ENCODE measurements at places on chromosomes 4 and X.

DNA sequence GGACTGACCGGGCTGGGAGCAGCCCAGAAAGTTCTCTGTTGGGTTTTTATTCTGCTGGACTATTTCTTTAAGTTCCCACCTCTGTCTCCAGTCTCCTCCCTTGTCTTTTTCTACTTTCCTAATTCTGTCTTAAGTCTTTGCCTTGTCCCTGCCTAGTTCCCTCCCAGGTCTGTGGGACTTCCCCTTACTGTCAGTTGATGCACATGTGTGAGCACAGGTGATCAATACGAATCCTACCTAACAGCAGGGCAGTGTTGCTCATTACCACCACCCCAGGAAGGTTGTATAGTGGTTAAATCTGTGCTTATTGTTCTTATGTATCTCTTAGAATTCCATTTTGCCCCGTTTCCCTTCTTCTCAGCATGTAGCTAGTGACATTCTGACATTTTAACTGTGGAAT, 62.1 kb downstream of the GALNTL6 start:
- DNase-seq = no peak

GRCh38 chr4:174193438-174194374, 89.8 kb downstream of the FBXO8 start:
- no peak for DNase-seq

DNA sequence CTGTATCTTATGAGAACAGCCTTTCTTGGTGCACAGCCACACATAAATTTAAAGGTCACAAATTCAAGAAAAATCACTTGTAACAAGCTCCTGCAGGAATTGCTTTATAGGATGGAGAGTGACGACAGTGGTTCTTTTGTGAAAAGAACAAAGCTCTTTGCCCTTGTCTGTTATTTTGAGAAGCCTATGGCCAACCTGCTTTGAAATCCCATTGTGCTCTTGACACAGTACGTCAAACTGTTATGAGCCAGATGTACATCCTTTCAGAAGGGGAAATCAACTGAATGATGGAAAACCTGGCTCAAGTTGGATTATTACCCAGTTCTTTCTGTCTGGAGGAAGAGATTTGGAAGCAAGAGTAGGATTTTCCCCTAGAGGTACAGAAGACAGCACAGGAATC, 1454.2 kb downstream of the ARAP2 start:
- DNase-seq = no peak

- no peak for DNase-seq
These were observed 28.8 kb upstream of the TRPC3 start for GRCh38 chr4:121980643-121981042.

- DNase-seq = no peak
These were observed 314.3 kb upstream of the CLNK start for GRCh38 chr4:10998846-10999245.

GRCh38 chr4:147689067-147689466, 5.1 kb upstream of the PRMT9 start:
- DNase-seq = no peak

DNA sequence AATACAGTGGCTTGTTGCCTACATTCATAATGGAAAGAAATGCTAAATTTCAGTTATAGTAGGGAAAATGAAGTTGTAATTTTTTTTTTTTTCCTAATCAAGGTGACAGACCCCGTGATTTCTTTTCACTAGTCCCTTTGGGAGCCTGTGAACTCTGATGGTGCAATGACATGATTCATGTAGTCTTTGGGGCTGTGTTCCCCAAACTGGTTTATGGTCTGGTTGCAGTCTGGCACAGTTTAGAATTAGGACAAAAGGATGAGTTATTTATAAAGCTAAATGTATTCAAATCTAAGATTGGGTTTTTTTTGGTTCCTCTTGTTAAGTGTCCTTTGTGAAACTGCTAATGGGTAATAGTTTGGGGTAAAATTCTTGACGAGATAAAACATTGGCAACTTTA, 66.0 kb downstream of the REPS2 start:
- DNase-seq = no peak

GRCh38 chrX:16488959-16489358, 161.0 kb upstream of the S100G start:
- no peak for DNase-seq

DNA sequence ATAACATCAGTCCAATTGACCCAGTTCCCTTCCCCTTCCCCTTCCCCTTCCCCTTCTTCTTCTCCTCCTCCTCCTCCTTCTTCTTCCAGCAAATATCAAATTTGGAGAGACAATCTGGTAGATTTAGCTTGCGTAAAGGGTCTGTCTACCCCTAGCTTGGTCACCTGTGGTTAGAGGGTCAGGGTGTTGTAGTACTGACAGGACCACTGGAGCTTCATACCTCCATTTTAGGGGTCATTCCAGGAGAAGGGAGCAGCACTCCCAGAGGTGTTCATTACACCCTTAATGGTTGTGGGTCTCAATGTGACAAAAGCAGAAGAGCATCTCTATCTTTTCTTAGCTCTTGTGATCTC, 3.7 kb upstream of the FGB start:
- DNase-seq = no peak

DNA sequence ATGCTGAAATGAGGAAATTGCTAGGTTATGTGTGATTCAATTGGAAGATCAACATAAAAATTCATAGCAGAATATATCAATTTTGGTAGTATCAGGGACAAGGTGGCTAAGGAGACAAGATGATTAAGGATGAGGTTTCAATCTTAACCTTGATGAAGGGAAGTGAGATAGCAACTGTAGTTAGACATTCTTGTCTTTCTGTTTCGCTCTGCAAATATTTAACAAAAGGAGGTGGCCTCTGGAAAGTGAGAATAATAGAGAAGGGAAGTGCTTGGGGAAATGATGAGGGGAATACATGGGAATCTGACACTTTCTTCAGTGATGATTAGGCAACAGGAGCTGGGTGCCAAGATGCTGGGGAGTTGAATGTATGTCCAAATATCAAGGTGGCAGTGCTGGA, 337.1 kb upstream of the PUDP start:
- DNase-seq = no peak

- no peak for DNase-seq
These were observed 565.8 kb downstream of the GRXCR1 start for GRCh38 chr4:43458293-43458692.

DNA sequence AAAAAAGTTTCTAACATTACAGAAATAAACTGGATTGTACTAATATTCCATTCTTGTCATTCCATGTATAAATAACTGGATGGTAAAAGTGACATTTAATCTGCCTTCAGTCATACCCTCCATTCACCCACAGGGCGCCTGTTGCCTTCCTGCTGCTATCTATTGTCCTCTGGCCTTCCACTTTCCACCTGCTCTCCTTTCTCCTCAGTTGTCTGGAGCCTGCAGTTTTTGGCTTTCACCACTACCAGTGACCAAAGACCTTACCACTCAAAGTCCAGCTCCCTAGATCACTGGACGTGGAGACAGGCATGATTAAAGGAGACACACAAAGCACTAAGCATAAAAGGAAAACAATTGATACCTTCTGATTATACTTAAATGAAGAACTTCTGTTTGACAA, 46.2 kb upstream of the NHS start:
- DNase-seq = no peak

DNA sequence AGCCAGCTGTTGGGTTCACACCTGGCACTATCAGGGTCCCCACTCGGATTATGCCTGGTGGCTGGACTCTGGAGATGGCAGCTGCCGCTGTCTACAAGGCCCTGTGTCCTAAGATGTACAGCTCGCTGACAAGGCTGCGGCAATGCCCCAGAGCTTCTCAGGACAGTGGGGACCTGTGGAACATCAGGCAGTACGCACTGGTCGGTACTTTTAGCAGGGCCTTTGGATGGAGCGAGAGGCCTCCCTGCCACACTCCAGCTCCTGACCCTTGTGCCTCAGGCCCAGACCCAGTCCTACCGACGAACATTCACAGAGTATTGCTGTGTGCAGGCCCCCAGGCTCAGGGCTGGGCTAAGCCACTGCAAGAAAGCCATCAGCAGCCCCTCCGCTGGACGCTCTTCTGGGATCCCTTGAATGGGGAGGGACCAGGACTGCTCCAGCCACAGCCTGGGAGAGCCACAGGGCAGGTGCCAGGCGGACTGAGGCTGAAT, 45.7 kb upstream of the HMX1 start:
- no peak for DNase-seq

- DNase-seq = no peak
These were observed 146.8 kb upstream of the RBPJ start for GRCh38 chr4:26174027-26174426.

DNA sequence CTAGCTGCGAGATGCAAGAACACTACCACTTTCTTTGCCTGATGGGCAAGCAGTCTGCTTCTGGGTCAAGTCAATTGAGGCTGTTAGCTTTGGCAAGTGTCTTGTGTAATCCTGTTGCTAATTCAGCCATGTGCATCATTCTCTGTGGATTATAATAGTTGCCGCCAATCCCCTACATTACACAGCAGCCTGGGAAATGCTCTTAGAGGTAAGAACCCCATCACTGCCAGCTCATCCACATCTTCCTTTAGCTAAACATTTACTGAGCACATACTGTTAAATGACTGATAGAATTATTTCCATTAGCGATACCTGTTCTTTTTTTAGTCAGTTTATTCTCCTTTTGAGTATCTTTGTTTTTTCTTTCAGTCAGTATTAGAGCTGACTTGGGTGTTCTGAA, 116.2 kb downstream of the CBR4 start:
- no peak for DNase-seq

GRCh38 chr4:169438057-169438480, 167.3 kb upstream of the SH3RF1 start:
- DNase-seq = no peak

DNA sequence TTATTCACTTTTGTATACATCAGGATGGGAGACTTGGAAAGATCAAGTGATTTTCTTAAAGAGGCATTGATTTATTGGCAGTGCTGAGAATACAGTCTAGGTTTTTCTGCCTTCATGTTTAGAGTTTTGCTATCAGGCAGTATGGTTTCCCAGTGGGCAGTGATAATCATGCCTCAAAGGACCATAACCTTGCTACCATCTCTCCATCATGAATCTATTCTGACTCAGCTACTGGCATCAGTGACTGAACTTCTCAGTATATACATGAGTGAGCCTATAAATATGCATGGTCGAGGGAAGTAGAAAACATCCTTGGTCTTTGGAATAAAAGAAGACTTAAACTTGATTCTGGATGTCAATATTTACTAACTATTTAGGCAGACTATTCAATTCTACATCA, 562.0 kb upstream of the AADAT start:
- DNase-seq = no peak

GRCh38 chr4:150366487-150366999, 215.4 kb upstream of the MAB21L2 start:
- DNase-seq = no peak

DNA sequence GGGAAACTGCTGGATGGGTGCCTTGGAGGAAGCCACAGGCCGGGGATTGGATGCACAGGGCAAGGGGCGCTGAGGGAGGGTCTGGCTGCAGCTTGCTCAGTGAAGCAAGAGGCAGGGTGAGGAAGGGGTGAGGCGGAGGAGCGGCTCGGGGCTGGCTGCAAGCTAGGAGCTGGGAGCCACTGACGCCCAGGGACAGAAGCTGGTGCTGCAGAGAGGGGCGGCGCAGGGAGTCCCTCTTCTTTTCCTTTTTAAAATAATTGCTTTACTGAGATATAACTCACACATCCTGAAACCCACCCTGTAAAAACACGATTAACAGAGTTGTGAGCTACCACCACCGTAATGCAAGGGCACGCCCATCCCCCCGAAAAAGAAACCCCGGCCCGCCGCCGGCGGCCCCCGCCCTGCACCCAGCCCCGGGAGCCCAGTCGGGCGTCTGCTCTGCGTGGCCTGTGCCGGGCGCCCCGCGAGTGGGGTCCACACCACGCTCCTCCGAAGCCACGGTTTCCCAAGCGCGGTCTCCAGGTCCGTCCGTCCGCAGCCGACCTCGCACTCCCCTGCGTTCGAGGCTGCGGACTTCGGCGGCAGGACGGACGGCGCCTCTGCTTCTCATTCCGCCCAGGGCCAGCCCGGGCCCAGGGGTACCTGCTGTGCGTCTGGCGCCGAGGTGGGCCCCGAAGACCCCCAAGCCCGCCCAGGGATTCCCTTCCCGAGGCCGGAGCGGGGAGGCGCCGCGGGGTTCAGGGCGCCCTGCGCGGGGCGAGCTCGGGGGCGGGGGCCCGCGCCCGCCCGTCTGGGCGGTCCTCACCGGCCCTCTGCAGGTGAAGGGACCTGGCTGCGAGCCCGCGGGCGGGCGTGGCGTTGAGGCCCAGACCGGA, 866 bp upstream of the UVSSA start:
- DNase-seq = no peak

GRCh38 chr4:80507507-80507906, 172.0 kb downstream of the CFAP299 start:
- no peak for DNase-seq

DNA sequence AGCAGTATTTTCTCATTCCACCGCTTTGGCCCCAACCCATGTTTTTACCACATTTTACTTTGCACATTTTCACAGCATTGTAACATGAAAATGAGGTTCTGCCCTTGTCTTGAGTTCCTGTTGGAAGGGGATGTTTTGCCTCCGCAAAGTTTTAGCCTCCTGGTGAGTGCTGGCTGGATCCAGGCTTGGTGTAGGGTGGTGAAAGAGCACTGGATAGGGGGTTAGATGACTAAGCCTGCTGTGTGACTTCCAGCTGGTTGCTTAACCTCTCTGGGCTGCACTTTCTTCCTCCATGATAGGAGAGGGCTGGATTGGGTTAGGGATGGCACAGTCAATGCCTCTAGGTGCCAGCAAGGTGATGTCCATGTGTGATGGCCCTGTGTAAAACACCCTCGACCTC, 28.9 kb downstream of the CYTL1 start:
- DNase-seq = no peak

DNA sequence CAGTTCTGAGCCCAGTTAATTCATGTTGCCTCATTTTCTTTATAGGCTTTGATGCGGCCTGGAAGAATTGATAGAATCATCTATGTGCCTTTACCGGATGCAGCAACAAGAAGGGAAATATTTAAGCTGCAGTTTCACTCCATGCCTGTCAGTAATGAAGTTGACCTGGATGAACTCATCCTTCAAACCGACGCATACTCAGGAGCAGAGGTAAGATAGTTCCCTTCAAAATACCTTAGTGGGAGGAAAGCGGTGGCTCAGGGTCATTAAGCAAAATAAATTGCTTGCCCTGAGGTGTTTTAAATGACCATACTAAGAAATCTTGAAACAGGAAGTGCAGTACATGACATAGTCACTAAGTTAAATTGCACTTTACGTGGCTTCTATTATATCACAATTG, 140.6 kb upstream of the SPRY1 start:
- DNase-seq = no peak

- no peak for DNase-seq
These were observed 14.3 kb upstream of the NAT8L start for GRCh38 chr4:2044542-2045517.

- DNase-seq = no peak
These were observed 10.0 kb downstream of the MAB21L2 start for GRCh38 chr4:150591904-150592303.

DNA sequence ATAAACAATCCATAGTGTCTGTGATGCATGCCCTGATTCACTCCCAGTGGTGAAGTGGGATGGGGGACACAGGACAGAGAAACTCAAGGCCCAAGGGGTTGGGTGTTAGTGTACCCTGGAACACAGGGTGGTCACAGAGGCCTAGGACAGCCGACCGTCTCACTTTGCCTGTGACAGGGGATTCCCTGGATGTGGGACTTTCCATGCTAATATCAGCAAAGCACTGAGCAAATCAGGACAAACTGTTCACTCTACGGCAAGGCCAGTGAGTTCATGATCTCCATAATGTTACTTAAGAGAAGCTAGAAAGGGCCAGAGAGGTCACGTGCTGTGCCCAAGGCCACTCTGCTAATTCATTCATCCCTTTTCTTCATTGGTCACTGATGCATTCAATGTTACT, 158.7 kb upstream of the RBPJ start:
- no peak for DNase-seq

GRCh38 chrX:39966176-39966575, 131.6 kb downstream of the BCOR start:
- DNase-seq = no peak
